ENCODE measurements at places on chromosomes 6 and 20.
A peak's percentile ranks its signal among the peaks of the same experiment; 100 is the strongest.

GRCh38 chr6:14035071-14035847 lies 82.3 kb upstream of the CD83 start:
- DNase-seq: peak; percentile 92

- no peak for DNase-seq
Observed at GRCh38 chr6:53578371-53578770, 33.5 kb upstream of the GCLC start.

DNA sequence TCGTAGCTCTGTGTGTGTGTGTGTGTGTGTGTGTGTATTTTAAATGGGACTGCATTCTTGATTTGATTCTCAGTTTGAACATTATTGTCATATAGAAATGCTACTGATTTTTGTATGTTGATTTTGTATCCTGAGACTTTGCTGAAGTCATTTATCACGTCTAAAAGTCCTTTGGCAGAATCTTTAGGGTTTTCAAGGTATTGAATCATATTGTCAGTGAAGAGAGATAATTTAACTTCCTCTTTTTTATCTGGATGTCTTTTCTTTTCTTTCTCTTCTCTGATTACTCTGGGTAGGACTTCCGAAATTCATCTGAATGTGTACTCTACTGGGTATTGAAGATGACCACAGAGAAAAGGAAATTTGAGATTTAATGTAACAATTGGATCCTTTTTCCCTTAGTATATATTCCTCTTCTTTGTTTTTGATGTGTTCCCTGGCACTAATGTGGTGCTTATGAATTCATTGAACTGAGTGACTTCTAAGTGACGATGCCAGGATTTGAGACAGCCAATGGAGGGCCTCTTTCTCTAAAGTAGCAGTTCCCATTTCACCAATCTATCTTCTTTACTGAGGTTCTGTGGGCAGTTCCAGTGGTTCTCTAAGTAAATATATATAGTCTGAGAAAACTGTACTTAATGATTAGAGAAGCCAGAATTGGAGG lies 47.6 kb downstream of the TNFAIP3 start:
- no peak for DNase-seq

DNA sequence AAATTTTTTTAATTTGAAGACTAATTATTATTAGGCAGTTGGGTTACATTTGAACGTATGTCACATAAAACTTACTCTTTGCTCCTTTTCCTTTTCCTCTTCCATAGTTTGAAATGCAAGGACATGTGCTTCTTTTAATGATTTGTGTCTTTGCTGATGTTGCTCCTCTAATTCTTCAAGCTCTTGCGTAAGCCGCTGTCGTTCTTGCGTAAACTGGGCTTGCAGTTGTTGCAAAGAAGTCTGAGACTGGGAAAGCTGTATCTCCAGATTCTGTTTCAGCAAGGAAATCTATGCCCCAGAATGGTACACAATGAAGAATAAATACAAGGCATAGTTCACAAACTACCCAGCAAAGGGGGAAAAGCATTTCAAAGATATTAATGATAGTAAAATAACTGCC lies 45.1 kb upstream of the MCM9 start:
- peak; percentile 4 for DNase-seq

DNA sequence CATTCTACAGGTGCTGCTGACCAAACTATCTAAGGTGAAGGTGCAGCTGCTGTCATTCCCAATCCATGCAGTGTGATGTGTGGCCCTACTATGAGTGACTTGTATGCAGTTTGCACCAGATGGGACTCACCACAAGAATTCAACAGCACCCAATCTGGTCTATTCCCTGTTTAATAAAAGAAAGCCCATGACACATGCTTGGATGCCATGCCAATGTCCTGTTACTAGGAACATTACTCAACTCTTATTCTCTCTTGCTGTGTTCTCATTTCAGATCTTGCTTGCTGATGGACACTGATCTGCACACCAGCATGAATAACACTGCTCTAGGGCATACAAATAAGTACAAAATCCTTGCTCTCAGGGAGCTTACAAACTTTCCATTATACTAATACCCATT lies 221.6 kb upstream of the CDYL start:
- DNase-seq: no peak

- peak; percentile 1 for DNase-seq
Observed at GRCh38 chr6:85772641-85773040, 130.0 kb upstream of the SYNCRIP start.

- no peak for DNase-seq
Observed at GRCh38 chr6:36150283-36150682, 20.0 kb downstream of the MAPK13 start.

- DNase-seq: no peak
Observed at GRCh38 chr20:2320813-2321658, 25.2 kb downstream of the TGM3 start.

- peak; percentile 46 for DNase-seq
Observed at GRCh38 chr20:50520222-50520880, 10.2 kb downstream of the PTPN1 start.

DNA sequence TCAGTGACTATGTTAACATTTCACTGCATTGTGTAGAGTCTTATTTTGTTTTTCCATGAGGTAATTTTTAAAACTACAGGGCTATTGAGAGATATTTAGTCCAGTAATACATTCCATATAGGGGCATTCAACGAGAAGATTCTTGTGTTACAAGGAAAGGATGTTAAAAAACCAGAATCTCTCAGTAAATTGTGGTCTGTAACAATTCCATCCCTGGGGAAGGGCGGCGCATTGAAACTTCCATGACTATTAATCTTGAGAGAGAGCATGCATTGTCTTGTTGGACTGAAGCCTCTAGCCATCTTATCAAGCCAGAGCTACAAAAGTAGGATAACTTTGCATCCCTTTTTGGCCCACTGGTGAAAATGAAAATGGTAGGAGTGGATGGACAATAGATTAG lies 119.7 kb downstream of the BCKDHB start:
- peak; percentile 18 for DNase-seq

- no peak for DNase-seq
Observed at GRCh38 chr20:42370075-42370474, 751.9 kb upstream of the CHD6 start.

GRCh38 chr6:112005013-112005371 lies 48.9 kb upstream of the CCN6 start:
- DNase-seq: no peak

DNA sequence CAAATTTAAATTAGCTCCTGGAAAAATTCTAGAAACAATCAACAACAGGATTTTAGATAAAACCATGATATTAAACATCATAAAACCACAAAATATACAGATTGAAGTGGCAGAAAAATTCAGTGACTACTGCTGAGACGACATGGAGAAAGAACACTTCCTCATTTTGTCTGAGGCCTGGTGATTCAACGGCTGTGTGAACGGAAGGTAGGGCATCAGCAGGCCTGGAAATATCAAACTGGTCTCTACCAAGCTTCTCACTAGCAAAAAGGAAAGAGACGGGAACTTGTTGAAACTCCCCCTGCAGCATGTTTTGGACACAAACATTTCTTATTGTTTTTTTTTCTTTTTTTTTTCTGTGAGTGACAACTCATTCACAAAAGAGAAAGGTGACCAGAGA lies 58.0 kb upstream of the AHI1 start:
- no peak for DNase-seq

DNA sequence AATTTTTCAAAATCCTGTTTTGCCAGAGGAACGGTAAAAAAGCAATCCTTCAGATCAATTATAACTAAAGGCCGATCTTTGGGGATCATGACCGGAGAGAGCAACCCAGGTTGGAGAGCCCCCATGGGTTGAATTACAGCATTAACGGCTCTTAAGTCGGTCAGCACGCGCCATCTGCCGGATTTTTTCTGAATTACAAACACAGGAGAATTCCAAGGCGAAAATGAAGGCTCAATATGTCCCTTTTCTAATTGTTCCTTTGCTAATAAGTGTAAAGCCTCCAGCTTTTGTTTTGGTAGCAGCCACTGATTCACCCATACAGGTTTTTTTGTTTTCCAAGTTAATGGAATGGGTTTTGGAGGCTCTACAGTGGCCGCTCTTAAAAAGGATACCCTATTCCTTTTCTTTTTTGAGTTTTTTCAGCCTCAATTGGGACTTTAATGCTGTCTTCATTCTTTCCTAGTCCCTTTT lies 16.9 kb upstream of the PTCRA start:
- DNase-seq: peak; percentile 72

GRCh38 chr6:2945153-2945452 lies 26.3 kb downstream of the SERPINB6 start:
- no peak for DNase-seq

GRCh38 chr6:159762681-159763293 lies 942 bp downstream of the ACAT2 start:
- DNase-seq: no peak

Data from EH (cell line).